ENCODE measurements at places on chromosomes 5 and 9.
A peak's percentile ranks its signal among the peaks of the same experiment; 100 is the strongest.

DNA sequence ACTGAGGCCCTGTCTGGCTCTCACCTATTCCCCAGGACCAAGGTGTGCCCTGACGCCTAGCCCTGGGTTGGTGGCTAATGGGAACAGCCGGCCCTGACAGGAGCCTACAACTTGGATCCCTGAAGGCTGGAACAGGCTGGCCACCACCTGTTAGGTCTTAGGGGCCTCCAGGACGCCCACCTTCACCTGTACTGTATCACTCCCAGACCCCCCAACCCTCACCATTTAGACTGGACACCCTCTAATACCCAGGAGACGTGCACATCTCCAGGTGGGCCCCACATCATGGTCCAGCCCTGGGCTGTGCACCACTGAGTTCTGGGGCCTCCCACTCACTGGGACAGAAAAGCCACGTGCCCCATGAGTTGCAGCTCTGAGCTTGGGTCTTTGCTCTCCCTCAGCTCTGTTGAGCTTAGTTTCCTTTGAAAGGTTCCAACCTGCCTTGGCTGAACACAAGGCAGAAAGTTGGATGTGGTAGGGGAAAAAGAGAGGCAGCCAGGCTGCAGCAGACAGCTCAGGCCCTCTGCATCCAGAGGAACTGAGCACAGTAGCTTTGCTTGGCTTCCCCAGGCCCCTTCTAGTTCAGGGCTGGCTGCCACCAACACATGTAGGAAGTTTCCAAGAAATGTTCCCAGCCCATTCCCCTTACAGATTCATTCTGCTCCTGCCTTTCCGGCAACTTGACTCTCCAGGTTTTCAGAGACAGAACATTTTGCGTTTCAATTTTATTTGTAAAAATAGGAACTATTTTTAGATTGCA lies 116.8 kb upstream of the TBC1D2 start:
- no peak for DNase-seq

DNA sequence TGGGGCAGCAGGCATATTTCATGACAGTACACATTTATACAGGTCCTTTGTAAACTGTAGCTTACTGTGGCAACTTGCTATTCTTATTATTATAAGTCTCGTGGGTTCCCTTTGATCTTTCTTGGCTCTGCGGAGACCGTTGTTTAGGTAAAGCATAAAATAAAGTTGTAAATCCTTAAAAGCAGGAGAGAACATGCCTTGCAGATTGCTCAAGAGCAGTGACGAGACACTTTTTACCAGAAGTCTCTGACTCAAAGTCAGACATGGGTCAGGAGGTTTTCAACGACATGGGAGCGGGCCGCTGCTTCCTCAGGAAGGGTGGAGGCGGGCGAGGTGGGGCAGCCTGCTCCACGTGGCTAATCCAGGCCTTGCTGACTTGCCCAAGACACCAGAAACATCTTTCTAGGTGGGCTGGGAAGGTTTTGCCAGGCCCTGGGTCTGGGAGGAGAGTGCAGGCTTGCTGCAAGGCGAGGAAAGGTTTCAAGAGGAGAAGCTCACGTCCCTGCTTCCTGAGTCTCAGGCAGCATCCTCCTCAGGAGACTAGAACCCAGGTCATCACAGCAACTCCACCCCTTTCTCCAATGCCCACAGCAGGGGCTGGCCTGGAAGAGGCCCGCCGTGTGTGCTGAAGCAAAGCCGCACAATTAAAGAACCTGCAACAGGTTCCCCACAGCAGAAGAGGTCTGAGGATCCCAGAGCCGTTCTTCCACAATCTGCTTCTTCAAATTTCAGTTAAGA lies 6.5 kb downstream of the TBC1D2 start:
- DNase-seq: peak; percentile 96

GRCh38 chr9:132090771-132091170 lies 11.1 kb upstream of the MED27 start:
- peak; percentile 53 for DNase-seq

- no peak for DNase-seq
Measured at GRCh38 chr9:124652203-124652602, 118.9 kb downstream of the NR6A1 start.

DNA sequence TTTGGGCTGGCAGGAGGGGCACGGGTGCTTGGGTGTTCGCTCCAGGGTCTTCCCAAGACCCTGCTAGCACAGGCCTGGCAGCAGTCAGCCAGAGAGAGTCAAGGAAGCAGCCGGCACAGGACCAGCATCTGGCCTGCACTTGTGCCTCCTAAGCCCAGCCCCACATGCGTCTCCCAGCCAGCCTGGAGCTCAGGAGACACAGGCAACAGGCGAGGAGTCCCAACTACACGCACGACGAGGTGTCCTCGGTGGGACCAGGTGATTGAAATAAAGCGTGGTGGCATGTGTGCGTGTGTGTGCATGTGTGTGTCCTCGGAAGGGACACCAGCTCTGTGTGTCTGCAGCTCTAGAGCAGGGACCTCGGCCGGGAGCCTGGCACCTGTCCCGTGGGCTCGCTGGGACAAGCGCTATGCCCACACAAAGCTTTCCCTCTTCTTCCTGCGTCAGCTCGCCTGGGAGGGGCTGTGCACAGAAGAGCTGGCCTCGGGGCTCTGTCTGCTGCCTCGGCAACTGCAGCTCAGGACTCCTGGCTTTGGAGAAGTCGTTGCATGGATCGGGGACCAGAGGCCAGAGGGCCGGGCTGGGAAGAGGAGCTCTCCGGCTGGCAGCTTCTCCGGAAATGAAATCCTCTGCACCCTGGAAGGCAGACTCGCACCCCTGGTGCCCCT lies 14.7 kb upstream of the SLC9A3 start:
- DNase-seq: no peak

GRCh38 chr5:15376803-15377202 lies 123.2 kb upstream of the FBXL7 start:
- DNase-seq: no peak

DNA sequence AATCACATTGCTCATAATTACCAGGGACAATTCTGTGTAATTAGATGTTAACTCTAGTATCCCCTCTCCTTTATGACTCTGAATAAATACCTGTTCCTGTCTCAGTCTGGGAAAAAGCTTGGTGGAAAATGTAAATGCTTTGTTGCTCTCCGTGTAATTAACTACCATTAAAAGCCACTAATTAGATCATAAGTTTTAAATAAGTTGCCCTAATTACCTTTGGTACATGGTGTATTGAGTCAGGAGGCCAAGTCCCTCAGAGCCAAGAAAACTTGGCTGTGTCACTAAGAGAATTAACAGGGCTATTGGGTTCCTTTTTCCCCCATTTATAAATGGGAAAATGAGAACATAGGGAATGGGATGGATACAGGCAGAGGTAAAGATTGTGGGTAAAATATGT lies 617.6 kb downstream of the TLR4 start:
- DNase-seq: no peak

GRCh38 chr9:110109333-110110092 lies 98.4 kb downstream of the C9orf152 start:
- peak; percentile 26 for DNase-seq

DNA sequence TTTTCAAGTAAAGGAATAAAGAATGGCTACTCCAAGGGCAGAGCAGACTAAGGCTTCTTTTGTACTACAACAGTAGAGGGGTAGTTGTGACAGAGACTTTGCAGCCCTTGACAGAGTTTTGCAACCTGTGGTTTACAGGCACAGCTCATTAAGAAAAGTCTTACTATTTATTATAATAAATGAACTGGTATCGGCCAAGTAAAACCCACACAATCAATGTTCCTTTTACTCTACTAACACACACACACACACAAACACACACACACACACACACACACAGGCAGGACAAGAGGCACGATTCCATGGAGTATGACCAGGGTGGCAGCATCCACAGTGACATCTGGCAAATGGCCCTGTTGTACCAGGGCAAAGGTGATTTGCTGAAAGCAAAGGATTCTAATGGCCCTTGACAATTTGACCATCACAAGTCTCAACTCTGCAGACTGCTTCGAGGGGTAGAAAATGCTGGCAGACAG lies 59.1 kb upstream of the GOLPH3 start:
- DNase-seq: no peak

- DNase-seq: peak; percentile 8
Measured at GRCh38 chr5:71695595-71695994, 23.5 kb upstream of the CARTPT start.

GRCh38 chr9:135698767-135699166 lies 514 bp downstream of the SOHLH1 start:
- no peak for DNase-seq

GRCh38 chr5:125134216-125135081 lies 388.0 kb upstream of the ZNF608 start:
- peak; percentile 91 for DNase-seq

- DNase-seq: no peak
Measured at GRCh38 chr5:54997081-54997480, 11.7 kb upstream of the ESM1 start.

- DNase-seq: peak; percentile 25
Measured at GRCh38 chr9:18274693-18275092, 199.3 kb upstream of the ADAMTSL1 start.

- no peak for DNase-seq
Measured at GRCh38 chr5:3195994-3196393, 399.6 kb upstream of the IRX1 start.

DNA sequence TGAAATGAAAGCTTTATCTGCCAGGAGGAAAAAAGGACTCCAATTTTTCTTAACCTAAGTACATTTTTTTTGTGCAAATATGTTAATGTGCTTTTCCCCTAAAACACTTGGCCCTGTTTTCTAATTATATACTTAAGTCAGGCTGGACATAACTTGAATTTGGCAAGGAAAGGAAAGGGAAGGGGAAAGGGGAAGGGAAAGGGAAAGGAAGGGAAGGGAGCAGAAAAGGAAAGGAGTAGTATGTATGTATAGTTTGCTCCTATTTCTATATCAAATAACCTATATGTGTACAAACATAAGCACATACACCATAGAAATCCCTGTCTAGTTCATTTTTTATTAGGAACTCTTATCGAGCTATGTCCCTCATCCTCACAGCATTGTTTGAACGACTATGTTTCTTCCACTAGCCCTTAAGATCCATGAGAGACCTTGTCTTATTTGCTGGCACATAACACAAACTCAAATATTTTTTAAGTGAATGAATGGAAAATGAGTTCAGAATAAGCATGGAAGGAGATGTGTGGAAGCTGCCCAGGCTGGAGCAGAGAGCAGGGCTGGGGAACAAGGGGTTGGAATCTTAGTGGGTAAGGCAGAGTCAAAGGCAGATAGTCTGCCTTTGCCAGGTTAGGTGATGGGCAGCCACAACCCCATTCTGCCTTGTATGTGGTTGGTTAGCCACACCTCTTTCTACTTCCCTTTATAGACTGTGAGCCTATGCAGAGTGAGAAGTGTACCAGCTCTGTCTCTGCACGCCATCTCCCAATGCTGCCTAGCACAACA lies 70.0 kb downstream of the KLHL3 start:
- DNase-seq: peak; percentile 4

GRCh38 chr5:123865641-123866040 lies 353.7 kb downstream of the CSNK1G3 start:
- peak; percentile 84 for DNase-seq

GRCh38 chr5:68246802-68247201 lies 31.2 kb downstream of the PIK3R1 start:
- DNase-seq: no peak

GRCh38 chr9:130467316-130467715 lies 22.6 kb downstream of the ASS1 start:
- DNase-seq: no peak

GRCh38 chr9:38432922-38433510 lies 8.8 kb upstream of the IGFBPL1 start:
- DNase-seq: peak; percentile 22

- DNase-seq: no peak
Measured at GRCh38 chr5:2506603-2507002, 244.9 kb downstream of the IRX2 start.

GRCh38 chr5:176873541-176874172 lies 25.5 kb downstream of the HK3 start:
- DNase-seq: no peak

DNA sequence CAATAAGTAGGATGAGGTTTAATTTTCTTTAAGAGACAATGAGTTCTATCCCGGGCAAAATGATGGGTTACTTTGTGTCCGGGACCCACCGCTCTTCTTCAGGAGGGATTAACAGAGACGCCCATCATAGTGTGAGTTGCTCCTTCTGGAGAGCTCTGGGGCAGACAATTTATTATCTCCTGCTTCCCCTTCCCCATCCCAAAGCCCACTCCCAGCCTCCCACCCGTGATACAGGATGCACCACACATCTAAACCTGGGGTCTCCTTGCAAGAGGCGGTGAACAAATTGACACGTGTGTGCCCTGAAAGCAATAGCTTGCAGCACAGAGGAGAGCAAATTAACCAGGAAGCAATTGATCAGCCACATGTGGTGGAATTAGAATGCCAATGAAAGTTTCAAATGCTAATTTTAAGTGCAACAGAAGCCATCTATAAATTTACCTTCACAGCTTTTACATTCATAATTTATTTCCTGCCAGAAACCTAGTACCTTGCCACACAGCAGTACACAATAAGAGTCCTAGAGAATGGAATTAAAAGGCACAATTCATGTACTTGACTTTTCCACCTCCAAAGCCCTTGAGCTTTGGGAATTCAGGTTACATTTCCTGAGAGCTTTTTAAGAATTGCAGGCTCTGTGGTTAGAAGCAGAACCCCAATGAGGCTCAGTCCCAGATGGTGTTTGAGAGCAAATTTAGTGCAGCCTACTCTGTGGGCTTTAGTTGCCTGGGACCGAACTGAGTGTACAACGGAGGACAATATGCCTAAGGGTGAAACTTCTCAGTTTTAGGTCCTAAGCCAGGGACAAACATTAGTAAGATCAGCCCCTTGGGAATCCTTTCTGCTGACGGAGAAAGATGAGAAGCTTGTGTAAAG lies 399.6 kb downstream of the MED10 start:
- no peak for DNase-seq

GRCh38 chr9:123643518-123643917 lies 286.4 kb downstream of the DENND1A start:
- DNase-seq: no peak

- no peak for DNase-seq
Measured at GRCh38 chr5:152397581-152397980, 7.5 kb downstream of the NMUR2 start.

GRCh38 chr5:174655351-174655750 lies 69.0 kb upstream of the MSX2 start:
- DNase-seq: peak; percentile 8

DNA sequence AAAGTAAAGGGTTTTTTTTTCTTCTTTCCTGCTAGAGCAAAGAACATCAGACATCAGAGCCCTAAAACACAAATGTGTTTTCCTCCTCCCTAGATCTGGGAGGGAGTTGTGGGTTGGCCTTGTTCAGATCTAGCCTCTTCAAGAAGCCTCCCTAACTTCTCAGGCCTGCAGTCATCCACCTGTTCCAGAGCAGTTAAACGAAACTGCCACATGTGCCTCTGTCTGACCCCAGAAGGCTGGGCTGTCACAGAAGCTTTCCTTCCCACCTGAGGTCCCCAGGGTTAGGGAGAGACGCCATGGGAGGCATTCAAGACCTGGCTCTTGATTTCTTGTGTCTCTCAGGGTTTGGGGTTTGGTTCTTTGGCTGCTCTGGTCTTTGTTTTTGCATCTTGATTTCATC lies 87.0 kb downstream of the DAB2IP start:
- no peak for DNase-seq

DNA sequence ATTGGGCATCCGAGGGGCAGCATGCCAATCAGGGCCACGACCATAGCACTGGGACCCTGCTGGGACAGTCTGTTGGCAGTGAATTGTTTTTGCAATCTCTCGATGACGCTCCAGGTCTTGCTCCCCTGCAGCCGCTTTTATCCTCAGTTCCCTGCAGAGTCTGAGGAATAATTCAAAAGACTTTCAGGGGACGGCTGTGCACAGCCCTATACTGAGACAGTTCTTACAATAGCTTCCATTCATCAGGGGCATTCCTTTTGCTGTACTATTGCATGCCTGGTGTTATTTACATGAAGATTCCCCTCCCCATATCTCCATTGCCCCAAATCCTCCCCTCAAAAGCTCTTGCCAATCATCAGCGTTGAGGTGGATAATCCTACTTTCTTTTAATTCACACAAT lies 163.3 kb upstream of the WWC1 start:
- DNase-seq: no peak
